ENCODE measurements at places on chromosomes 1 and 21. TPM values are rescaled to one million over a fixed set of nuclear protein-coding genes. Genes with fewer than 3 reads are reported as not detected.

DNA sequence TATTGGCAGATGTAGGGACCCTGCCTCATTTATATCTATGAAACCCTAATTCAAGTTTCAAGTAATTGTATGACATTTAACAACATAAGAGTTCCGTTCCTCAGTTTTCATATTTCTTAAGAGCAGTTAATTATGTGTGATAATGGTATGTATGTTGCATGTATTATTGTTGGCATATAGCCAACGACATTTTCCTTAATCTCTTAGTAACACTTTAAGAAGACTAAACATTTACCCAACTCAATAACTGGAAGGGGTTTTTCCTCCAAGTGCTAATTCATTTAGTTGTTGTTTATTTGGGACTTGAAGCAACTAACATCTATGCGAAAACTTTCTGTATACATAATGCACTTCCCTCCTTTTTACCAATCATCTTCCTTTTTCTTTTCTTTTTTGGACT is 1.5 kb upstream of the RALGPS2 start:
- no peak for DNase-seq

ADGRL2 gene
- not detected for total RNA-seq

DNA sequence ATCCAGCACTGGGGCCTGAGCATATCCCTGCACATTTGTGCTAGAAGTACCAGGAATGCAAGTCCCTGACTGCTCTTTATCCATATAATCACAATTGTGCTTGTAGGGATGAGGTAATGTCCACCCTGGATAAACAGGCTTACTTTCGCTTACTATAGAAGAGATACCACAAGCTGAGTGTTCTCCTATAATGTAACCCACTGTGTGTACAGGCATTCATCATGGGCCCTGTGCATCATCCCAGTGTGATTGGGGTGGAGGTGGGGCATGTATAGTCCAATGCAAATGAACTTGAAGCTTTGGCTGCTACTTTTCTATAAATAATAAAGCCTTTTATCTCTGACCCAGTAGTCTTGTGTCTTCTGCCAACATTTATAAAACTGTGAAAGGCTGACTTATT is 69.3 kb downstream of the MAN1A2 start:
- no peak for DNase-seq

- no peak for DNase-seq
These were observed 17.1 kb downstream of the SOAT1 start for GRCh38 chr1:179310721-179311120.

- DNase-seq: no peak
These were observed 134.6 kb downstream of the TSEN15 start for GRCh38 chr1:184186167-184186566.

DNA sequence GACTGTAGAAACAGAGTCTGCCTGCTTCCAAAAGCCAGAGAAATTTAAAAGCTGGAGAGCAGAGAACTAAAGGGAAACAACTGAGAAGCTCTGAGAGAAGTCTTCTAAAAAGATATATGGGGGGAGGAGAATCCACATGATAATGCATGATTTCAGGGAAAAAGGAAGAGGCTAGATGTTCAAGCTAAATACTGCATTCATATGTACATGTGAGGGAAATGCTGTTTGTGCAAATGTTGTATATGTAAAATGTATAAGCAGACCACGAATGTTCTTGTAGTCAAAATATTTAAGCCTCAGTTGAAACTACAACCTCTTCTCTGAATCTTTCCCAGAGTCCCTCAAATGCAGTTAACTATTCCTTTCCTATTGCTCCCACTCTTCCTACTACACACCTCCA is 79.2 kb downstream of the AKT3 start:
- DNase-seq: no peak

DNA sequence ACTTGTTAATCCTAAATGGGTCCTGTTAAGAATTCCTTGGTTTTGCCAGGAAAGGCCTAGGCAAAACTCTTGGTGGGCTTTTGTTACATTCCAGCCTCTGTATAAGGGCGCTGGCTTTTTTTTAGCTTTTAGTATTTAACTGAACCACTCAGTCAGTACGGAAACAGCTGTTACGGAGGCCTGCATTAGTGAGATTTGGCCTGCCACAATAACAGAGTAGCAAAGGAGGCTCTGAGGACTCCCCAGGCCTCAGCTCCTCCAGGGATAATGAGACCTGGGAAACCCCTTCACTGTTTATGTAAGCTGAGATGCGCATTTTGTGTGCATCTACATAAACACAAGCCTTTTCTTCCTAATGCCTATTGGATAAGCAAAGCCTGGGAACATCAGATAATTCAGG is 210.2 kb downstream of the APP start:
- no peak for DNase-seq

MYBPH gene
- not detected for total RNA-seq

DNA sequence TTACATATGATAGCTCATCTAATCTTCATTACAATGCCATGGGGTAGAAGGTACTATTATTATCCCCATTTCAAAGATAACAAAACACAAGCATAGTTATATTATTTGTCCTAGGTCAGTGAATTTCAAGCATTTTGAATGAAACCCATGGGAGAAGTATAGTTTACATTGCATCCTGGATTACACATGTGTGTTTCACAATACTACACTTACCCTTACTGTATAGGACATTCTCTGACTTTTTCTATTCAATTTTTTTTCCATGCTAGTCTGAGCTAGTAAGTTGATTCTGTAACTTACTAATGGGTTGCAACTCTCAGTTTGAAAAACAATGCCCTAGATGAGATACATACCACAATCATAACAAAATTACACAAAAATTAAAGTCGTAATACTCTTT is 8.7 kb upstream of the GPX7 start:
- DNase-seq: no peak

ATP6V1G3 gene
- total RNA-seq: not detected

LTN1 gene
- total RNA-seq: 6.3 TPM

- DNase-seq: peak; percentile 90
These were observed 704 bp upstream of the CRABP2 start for GRCh38 chr1:156705918-156706656.

IQGAP3 gene
- total RNA-seq: 55.3 TPM

PIK3C2B gene
- total RNA-seq: 55.4 TPM

- DNase-seq: no peak
These were observed 346.0 kb downstream of the MATN1 start for GRCh38 chr1:30377230-30378002.

MAP3K21 gene
- 10.1 TPM for total RNA-seq

DNA sequence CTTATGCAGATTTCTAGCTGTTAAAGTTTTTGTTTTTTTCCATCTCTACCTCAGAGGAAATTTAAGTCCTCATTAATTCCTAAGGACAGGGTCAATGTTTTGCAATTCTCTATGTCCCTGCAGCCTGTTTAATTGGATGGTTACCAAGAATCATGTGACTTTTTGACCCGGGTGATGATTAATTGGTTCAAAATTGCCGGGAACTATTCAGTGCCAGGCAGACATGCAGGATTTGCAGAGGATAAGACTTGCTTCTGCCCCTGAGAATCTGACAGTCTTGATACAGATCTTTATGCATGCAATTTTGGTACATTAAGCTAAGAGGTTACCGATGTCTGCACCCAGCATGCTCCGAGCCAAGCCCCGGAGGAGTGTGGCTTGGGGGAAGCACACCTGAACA is 87.9 kb downstream of the PLPP3 start:
- peak; percentile 26 for DNase-seq

GRCh38 chr21:43772425-43772821 is 3.7 kb downstream of the CSTB start:
- DNase-seq: no peak

DNA sequence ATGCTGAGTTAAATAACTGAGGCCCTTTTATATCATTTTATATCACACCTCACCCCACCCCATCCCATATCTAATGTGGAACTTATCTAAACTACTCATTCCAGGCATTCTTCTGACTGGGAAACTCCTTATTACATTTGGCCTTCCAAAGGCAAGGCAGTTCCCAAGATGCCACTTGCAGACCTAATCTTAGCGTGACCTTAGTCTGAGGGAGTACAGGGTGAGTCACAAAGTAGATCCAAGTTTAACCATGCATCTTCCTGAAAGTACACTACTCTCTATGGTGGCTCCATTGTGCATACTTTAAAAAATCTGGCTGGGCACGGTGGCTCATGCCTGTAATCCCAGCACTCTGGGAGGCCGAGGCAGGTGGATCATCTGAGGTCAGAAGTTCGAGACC is 353.6 kb upstream of the C1orf87 start:
- DNase-seq: no peak

GRCh38 chr1:156499842-156500542 is 583 bp downstream of the MEF2D start:
- DNase-seq: peak; percentile 17

DNA sequence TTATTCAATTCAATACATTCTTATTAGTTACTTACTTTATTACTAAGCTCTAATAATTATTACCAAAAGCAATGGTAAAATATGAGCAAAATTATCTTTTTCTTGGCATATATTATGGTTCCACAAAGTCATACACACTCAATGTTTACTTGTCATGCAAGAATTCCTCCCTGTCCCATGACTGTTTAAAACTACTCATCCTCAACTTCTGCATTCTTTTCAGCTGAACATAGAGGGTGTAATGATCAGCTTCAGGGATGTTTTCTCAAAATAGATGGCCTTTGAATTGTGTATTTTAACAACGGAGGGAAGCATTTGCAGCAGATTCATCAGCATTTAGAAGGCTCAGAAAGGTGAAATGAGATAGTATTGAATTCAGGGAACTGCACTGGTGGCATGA is 499.0 kb downstream of the RWDD3 start:
- DNase-seq: no peak

- DNase-seq: no peak
These were observed 6.8 kb upstream of the PARK7 start for GRCh38 chr1:7954683-7955082.

DNA sequence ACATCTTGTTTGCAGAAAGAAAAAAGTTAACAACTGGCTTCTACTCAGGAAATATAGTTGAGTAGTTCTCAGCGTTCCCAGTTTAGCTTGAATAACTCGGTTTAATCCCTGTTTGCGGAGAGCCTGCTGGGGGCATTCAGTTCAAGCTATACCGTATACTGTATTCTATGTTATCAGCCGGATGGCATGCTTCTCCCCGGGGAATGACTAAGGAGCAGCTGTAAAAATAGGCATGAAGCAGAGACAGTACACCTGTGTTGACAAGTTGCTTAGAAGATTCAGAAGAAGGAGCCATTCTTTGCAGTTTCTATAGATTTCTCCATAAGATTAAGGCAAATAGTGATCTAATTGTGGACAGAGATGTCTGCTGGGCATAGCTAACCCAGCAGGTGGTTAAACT is 267.8 kb upstream of the NCAM2 start:
- DNase-seq: no peak

DNA sequence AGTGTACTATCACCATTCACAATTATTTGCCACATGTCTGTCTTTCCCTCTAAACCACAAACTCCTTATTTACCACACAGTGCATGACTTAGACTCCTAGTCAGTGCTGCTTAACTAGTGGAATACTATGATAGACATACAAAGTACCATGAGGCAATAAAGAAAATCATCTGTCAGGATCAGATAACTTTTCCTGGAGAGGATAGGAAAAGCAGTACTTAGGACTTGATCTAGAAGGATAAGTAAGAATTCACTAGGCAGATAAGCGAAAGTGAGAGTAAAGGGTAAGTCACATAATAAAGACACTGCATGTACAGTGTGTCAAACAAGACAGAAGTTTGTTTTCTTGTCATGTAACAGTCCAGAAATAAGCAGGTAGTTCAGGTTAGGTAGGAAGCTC is 21.2 kb upstream of the TSPAN1 start:
- no peak for DNase-seq

DISP3 gene
- 0.05 TPM for total RNA-seq

BRINP2 gene
- total RNA-seq: not detected

- no peak for DNase-seq
These were observed 232.1 kb downstream of the DUSP10 start for GRCh38 chr1:221509575-221510355.

TTC24 gene
- total RNA-seq: not detected

- DNase-seq: peak; percentile 45
These were observed 99.7 kb downstream of the NMNAT2 start for GRCh38 chr1:183318433-183318832.

- DNase-seq: no peak
These were observed 7.0 kb upstream of the GBP6 start for GRCh38 chr1:89356658-89357400.

DNA sequence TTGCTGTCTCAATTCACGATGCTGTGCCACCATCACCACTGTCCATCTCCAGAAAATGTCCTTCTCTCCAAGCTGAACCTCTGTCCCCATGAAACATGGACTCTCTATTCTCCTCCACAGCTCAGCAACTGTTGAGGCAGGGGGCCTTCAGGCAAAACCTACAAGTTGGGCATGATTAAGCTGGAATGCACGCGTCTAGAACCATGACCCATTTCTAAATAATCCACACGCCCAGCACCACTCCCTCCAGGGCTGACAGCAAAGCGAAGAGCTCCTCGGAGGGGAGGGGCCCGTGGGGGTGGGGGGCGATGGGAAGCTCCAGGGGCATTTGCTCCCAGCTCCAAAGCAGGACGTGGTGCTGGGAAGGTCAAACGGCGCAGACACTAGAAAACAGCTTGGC is 3.3 kb upstream of the HES5 start:
- no peak for DNase-seq

DNA sequence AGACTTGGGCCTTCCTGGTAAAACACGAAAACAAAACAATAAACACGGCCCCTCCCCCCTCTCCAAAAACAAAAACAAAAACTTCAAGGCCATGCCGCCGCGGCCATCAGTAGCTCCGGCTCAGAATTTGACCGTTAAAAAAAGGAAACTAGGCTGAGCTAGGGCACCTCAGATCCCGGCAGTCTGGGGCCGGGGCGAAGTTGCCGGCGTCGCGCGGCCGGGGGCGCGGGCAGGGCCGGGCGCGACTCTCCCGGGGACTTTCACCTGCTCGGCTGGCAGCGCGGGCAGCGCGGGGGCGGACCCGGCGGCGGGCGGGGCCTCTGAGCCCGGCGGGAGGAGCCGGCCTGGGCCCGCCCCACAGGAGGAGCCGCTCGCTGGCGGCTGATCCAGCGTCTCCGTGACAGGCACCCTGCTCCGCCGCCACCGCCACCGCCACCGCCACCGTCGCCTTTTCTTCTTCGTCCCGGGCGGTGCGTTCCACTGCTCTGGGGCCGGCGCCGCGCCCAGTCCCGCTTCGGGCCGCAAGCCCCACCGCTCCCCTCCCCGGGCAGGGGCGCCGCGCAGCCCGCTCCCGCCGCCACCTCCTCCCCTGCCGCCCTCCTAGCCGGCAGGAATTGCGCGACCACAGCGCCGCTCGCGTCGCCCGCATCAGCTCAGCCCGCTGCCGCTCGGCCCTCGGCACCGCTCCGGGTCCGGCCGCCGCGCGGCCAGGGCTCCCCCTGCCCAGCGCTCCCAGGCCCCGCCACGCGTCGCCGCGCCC is at the start of gene NOS1AP:
Gene NOS1AP (plus strand): TSS at position 358 of the 760 bp plus-strand sequence. CDS start 487 bp downstream, outside the sequence.
- DNase-seq: peak; percentile 89

LCE2C gene
- total RNA-seq: not detected

- no peak for DNase-seq
These were observed 12.0 kb upstream of the WNT3A start for GRCh38 chr1:227994632-227995300.

- DNase-seq: peak; percentile 37
These were observed 27.1 kb downstream of the ZNHIT6 start for GRCh38 chr1:85681087-85681486.
